A172 (cell line): ENCODE measurements at places on chromosomes 11 and 22. TPM values are rescaled to one million over a fixed set of nuclear protein-coding genes. Genes with fewer than 3 reads are reported as not detected.
A peak's percentile ranks its signal among the peaks of the same experiment; 100 is the strongest.

DNA sequence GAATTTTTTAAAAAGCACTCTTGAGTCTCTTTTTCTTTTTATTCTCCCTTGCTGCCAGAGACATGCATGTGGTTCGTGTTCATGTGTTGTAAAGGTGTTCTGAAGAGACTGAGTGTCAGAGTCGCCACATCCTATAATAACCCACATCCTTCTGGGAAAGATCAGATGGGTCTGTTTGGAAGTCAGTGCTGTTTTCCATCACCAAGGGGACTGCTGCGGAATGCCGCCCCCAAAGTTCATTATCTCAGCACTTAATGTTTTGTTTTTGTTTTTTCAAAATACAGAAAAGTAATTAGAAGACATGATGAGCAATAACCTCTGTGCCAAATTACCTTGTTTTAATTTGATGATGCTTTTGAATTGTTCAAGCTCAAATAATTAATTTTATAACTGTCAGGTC is 56.9 kb upstream of the EIF3M start:
- DNase-seq = no peak

DNA sequence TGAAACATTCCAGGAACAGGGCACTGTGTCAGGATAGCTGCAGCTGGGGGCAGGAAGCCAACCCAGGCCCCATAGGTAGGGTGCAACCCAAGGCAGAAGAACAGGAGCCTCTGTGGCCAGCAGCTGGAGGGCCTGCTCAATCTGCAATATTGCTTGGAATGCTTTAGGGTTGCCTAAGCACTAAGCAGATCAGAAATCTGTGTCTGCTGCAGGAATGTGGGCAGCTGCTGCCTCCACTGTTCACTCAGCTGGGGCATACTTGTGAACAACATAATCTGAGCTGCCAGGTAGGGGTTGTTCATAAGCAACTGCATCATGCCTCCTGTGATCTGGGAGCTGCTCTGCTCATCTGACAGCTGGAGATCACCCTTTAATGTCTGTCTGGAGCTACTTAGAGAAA is 1.7 kb downstream of the UBQLNL start:
- DNase-seq = no peak

GRCh38 chr11:68550485-68550817 is 89.9 kb downstream of the PPP6R3 start:
- no peak for DNase-seq

GRCh38 chr11:123429913-123430720 is at the start of gene GRAMD1B:
Gene GRAMD1B (plus strand): TSS chr11:123430269. CDS start chr11:123430793, 524 bp downstream.
- peak; percentile 38 for DNase-seq

DNA sequence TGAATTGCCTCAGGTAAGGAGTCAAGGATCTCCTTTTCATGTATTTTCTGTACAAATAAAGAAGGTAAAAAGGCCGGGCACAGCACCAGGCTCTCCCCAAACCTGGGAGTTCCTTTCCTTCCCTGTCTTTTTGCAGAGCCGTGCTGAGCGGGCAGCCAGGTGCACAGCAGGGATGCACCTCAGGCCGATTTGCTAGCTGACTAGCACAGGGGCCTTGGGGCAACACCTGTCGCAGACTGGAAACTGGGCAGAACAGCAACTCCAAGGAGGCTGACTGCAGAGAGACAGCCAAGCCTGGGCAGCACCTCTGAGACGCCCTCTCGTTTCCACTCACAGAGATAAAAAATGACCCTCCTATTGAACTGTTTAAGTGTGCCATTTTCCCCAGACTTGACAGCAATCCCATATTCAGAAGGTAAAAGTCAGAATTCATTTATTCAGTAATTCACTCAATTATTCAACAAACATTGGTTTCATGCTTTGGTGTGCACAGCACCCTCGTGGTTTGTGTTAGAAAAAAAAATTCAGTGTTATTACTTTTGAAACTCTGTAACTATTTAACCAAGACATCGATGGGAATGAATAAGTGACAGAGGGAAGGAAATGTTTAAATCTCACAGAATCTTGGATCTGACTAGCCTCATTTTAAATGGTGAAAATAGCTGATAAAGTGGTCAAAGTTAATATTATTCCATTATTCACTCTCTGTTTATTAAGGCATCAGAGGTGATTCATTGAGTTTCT is 120.9 kb downstream of the GALNT18 start:
- no peak for DNase-seq

- no peak for DNase-seq
Observed at GRCh38 chr11:68683121-68683520, 1.2 kb upstream of the GAL start.

- DNase-seq = no peak
Observed at GRCh38 chr11:79813551-79813950, 372.7 kb upstream of the TENM4 start.

- no peak for DNase-seq
Observed at GRCh38 chr22:37370306-37370979, 56.8 kb downstream of the ELFN2 start.

GRCh38 chr11:47259232-47259977 is 1.6 kb downstream of the NR1H3 start:
- DNase-seq = no peak

- DNase-seq = no peak
Observed at GRCh38 chr11:11461473-11461872, 108.4 kb upstream of the CSNK2A3 start.

- DNase-seq = no peak
Observed at GRCh38 chr22:25402160-25402500, 162.3 kb upstream of the GRK3 start.

DNA sequence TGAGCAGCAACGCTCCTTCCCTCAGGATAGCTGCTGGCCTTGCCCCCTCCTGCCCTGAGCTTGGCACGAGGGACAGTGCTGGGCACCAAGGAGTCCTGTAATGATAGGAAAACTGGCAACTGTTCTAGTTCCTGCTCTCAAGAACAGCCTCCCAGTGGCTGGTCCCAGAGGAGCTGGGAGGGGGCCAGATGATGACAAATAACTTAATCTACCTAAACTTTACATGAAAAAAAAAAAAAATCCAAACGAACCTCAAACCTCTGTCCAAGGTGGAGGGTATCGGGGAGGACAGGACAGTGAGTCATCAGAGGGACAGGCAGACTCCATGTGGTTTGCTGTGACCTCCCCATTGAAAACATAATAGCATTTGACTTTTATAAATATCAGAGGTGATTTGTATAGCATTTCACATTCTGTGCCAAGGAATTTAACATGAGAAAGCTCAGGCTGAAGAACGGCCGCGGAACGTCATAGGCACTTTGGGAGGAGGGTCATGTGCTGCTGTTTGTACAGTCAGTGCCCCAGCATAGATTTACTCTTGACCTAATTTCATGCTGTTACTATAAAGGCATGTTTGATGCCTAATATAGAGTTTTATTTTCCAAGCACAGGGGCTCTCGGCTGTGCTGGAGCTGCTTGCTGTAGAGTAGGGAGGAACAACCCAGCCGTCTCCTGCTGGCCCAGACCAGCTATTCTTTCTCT is 98.2 kb upstream of the NNMT start:
- DNase-seq = peak; percentile 60

DNA sequence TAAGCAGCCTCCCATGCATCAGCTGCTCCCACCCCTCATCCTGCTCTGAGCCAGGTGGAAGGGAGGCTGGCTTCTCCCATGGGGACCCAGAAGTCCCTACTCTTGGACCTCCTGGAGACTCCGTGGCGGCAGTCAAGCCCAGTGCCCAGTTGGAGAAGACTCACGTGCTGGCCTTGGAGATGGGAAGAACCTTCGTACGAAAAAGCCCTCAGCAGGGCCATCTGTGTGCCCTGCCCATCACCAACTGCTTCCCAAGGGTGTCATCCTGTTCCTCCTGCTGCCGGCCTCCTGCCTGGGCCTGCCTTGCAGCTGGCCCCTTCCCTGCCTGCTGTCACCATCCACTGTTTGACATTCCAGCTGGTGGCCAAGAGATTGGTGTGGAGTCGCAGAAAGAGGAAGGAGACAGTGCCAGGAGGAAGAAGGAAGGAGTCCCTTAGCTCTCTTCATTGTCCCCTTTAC is 28.0 kb downstream of the ARHGAP1 start:
- DNase-seq = no peak

DNA sequence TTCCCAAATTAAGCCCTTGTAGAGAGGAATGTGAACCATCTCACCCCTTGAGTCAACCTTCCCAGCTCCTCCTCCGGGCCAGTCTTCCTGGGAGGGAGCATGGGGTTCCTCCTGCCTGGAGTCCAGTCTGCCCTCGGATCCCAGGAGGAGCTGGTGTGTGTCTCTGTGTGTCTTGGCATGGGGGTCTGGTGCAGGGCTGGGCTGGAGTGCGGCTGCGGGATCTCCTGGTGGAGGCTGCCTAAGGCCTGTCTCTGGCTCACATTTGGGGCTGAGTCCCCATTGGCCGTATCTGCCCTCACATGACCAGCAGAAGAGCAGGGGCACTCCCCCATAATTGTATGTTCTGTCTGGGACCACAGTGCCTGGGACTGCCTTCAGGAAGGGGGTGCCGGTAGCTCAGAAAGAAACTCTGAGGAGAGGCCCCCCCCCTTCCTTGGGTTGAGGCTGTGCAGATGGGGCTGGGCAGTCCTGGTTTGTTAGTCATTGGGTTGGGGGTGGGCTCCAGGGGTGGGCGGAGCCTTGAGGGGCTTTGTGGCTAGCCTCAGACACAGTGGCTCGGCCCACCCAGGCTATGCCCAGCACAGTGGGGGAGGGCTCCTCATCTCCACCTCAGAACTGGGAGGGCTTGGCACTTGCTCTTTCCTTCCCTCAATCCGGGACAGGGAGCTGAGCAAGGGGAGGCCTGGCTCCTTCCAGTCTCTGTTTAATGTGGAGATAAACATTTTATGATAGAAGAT is 2.9 kb downstream of the C1QTNF5 start:
- DNase-seq = no peak

DNA sequence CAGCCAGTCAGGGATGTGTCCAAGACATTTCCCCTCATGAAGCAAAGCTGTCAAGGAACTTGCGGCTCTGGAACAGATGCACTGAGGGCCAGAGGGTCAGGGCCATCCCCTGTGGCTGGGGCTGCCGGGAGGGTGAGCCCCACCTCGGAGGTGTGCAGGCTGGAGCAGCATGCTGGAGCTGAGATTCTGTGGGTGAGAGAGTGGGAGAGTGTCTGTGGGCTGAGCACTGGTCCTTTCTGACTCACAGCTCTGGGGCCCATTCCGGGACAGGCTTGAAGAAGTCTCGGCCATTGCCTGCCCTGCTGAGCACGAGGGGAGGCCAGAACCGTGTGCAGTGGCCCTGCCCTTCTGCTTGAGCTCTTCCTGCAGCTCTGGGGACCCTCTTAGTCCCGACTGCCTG is 2.1 kb downstream of the OMP start:
- no peak for DNase-seq

BRD1 gene
- 8.0 and 11.1 TPM in 2 replicates for total RNA-seq

PDE2A gene
- total RNA-seq = 6.5 and 8.8 TPM in 2 replicates

TMEM132A gene
- 132 and 170 TPM in 2 replicates for total RNA-seq

ANO5 gene
- 0.02 and 0.14 TPM in 2 replicates for total RNA-seq

CCDC116 gene
- 0.12 TPM in 1 of 2 replicates, not detected in the other for total RNA-seq
